Activated gamma-delta T cell (primary cell): ENCODE measurements at places on chromosomes 4 and X.

DNA sequence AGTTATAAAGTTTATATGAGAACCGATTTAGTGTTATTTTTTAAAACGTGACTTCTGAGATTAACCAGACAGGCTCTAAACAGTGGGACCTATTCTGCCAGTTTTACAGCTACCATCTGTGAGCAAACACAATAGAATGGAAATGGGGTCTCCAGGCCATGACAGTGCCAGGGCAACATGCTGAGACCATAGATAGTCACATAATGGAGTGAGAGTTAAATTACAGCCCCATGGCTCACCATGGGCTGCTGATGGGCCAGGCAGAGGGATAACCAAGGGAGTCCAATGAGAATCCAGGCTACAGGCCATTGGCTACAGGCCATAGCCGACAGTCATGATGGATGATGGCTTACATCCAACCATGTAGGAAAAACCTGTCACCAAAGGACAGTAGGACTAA lies 183.5 kb upstream of the NDP start:
- no peak for DNase-seq

GRCh38 chr4:118797558-118798142 lies 38.3 kb downstream of the SEC24D start:
- DNase-seq: no peak

DNA sequence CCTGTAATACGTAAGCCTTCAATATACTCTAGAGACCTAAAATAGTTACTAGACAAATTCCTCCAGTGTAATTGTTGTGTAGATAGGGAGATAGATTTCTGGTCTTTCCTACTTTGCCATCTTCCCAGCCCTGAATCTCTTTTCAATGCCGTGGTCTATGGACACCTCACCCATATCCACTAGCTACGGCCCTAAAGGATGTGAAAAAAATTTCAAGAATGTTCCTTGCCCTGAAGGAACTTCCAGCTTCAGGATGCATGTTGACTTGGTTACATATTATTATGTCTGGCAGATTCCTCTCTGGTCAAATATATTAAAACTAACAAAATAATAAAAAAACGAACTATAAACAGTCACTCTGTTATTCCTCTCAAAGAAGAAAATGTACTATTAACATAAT lies 52.4 kb upstream of the TSPAN5 start:
- DNase-seq: no peak

DNA sequence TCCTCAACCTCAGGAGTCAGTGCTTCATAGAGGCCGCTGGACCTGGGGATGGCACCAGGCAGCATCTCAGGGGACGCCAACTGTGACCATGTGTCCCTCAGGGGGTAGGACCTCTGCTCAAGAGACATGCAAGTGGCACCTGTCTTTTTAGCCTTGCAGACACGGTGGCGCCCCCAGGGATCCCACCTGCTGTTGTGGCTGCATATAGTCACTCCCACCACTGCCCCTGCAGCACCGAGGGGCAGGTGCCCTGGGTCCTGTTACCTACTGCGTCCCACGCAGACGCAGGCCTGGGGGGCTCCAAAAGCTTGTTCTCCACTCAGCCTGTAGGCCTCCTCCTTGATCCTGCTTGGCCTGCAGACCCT lies 2.5 kb downstream of the MYL5 start:
- no peak for DNase-seq

- no peak for DNase-seq
Observed at GRCh38 chr4:154928640-154929257, 147.7 kb downstream of the RBM46 start.

GRCh38 chrX:133365871-133366611 lies 49.2 kb downstream of the GPC4 start:
- no peak for DNase-seq

DNA sequence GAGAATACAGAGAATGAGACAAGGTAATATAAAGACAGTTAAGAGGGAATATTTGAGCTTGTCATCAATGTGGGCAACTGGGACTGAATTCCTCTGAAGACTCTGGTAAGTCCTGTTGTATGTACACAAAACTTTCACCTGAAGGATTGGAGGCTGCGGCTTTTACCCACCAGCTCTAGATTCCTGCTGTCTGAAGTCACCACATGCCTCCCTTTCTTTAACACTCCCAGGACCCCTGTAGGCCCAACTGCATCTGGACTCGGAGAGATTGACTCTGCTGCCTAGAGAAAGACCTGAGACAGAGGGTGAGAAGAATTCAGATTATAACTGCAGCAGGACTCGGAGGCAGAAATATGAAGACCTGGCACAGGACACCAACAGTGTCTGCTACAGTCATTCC lies 1048.0 kb downstream of the PDHA2 start:
- no peak for DNase-seq
